ENCODE measurements at places on chromosomes 6 and 20.

- DNase-seq, result no peak
These were observed 36.1 kb downstream of the FGD2 start for GRCh38 chr6:37041521-37041920.

DNA sequence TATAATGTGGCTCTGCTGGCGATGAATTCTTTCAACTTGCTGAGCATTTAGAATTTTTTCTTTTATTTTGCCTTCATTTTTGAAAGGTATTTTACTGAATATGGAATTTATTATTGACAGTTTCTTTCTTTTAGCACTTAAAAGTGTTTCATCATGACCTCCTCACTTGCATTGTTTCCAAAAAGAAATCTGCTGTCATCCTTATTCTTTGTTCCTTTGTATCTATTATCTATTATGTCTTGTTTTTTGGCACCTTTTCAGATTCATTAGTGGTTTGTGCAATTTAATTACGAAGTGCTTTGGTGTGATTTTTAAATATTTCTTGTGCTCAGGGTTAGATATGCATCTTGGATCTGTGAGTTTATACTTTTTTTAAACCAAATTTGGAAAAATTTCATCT lies 26.0 kb upstream of the SLC22A2 start:
- DNase-seq, result no peak

GRCh38 chr6:1047981-1048541 lies 263.8 kb upstream of the FOXQ1 start:
- DNase-seq, result no peak

DNA sequence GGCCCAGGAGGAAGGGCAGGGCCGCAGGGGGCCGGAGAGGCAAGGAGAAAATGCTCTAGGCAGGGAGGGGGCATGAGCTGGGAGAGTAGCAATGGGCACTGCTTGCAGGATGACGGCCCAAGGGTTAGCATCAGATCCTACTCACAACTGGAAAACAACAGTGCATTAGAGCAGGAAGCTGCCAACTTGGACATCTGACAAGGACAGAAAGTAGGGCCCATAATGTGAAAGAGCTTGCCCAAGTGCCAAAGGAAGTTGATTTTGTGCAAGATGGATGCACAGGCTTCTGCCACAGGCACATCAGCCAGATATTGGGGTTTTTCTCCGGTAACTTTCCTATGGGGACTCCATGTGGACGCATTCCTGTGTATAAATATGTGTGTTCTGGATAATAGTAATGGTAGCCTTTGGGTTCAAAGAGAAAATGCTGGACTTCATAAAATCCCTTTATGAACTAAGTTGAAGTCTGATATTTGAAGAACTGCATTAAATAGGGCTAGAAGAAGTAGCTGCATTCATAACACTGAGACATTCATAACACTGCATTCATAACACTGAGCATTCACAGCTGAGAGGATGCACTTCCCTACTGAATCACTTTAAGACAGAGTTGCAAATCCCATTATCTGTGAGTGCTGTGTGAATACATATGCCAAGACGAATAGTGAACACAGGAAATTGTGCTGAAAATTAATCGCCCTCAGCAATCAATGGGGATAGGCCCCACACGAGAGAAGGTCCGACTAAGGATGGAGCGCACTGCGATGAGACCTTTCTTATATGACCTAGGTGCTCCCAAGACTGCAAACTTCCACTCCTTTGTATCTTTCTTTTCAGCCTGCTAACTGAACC lies 235.6 kb upstream of the PRDM1 start:
- no peak for DNase-seq

- DNase-seq, result peak; percentile 86
These were observed 12.8 kb upstream of the MDFI start for GRCh38 chr6:41625442-41625841.

GRCh38 chr6:31143148-31143547 lies 4.3 kb upstream of the PSORS1C2 start:
- DNase-seq, result no peak

- DNase-seq, result no peak
These were observed 568.7 kb upstream of the RNF217 start for GRCh38 chr6:124393536-124393935.

DNA sequence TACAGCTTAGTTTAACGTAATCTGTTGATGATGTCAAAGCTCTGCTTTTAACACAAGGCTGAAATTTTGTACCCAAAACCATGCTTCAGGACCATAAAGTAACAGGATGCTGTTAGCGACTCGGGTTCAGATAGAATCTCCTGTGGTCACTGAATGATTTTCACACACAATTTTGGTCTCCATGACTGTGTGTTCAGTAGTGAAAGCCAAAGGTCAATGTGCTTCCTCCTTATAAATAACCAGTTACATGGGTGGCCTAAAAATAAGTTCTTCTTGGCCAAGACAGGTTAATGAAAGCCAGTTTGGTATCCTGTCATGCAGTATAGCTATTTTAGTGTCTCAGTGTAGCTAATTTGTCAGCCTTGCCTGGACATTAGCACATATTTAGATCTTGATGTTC lies 19.1 kb upstream of the LOC128125822 start:
- no peak for DNase-seq

DNA sequence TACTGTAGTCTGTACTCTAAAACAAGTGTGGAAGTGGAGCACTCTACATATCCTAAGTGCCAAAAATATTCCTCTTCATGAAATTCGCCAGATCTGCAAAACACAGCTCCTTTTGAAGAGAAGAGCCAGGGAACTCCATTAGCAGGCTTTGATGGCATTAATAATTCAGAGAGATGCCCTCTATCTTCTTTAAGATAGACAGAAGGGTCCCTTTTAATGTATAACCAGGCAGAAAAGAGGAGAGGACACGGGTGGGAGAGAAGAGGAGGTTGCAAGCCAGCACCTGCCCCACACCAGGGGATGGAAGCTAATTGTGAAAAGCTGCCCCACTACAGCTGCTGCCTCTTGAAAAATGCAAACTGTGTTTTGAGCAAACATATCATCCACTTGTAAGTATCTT lies 3.7 kb upstream of the RFPL4B start:
- no peak for DNase-seq

- DNase-seq, result no peak
These were observed 41.5 kb downstream of the GCM1 start for GRCh38 chr6:53107091-53107490.

- DNase-seq, result no peak
These were observed 130.3 kb downstream of the OPRM1 start for GRCh38 chr6:154169193-154169847.

Measured in RPMI8226 (cell line).